NCI-H2081 treated with DMSO at 0.1 percent for 48 hours (cell line): ENCODE measurements at places on chromosomes 1 and 21.

- no peak for DNase-seq
Measured at GRCh38 chr1:235980976-235981375, 83.9 kb downstream of the NID1 start.

DNA sequence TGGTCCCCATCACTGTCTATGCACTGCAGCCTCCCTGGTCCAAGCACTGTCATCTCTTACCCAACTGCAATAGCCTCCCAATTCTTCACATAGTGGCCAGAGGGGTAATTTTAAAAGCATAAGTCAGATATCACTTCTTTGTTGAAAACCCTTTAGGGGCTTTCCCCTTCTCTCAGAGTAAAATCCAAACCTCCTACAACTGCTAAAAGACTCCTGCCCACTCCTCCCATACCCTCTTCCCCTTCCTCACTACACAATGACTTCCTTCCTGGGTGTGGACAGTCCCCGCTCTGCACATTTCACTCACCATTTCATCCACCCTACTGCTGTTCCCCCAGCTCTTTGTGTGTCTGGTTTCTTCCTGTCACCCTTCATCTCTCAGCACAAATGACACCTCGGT is 8.3 kb downstream of the MCOLN2 start:
- DNase-seq = no peak

- DNase-seq = no peak
Measured at GRCh38 chr1:220808345-220809186, 21.9 kb downstream of the MTARC1 start.

- DNase-seq = no peak
Measured at GRCh38 chr21:33567914-33568313, 20.6 kb downstream of the DONSON start.

DNA sequence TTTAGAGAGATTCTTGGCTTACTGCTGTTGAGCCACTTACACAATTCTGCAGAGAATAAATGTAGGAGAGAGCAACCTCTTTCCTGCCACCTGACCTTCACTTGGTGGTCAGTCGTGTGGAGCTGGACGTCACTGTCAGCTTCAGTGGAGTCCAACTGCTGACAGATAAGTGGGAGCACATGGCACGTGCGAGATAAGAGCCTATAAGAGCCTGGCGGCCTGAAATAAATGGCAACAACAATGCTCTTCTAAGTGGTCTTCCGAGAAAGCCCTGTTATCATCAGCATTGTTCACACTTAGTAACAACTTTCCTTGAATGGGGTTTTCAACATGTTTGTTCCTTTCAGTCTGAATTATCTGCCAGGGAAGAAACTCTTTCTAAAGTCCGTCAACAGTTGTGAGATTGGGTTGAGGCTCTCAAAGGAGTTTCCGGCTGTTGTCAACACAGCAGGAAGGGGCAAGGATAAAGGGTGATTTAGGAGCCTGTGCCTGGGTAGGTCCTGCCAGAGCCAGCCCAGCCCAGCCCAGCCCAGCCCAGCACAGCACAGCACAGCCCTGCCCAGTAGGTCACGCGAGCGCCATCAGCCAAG is 57.2 kb upstream of the RUNX1 start:
- DNase-seq = no peak

DNA sequence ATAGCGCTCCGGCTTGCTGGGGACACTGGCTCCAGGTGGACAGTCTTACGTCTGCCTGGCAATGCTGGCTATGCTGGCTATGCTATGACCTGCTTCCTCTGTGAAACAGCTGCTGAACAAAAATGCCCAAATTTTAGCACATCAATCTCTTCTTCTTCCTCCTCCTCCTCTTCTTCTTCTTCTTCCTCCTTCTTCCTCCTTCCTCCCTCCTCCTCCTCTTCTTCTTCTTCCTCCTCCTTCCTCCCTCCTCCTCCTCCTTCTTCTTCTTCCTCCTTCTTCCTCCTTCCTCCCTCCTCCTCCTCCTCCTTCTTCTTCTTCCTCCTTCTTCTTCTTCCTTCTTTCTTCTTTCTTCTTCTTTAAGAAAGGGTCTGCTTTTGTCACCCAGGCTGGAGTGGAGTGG is 401.3 kb downstream of the KIF26B start:
- DNase-seq = no peak

GRCh38 chr1:230151924-230152468 is 85.0 kb downstream of the GALNT2 start:
- no peak for DNase-seq

DNA sequence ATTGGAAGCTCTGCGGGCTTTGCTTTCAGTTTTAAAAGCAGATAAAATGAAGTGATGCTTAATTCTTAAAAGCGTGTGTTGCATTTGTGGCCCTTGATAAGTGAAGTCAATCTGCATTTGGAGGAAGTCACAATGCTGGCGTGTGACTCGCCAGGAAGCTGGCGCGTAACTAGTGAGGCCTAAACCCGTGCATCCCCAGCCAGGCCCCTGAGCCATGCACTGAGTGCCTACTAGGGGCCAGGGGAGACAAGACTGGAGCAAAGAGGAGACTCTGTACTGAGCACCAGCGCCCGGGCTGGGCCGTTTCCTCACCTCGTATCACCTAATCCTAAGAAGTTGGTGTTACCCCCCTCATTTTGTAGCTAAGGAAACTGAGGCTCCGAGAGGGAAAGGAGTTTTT is 4.6 kb upstream of the DDOST start:
- DNase-seq = no peak

- DNase-seq = no peak
Measured at GRCh38 chr1:217270101-217270500, 360.8 kb downstream of the GPATCH2 start.

DNA sequence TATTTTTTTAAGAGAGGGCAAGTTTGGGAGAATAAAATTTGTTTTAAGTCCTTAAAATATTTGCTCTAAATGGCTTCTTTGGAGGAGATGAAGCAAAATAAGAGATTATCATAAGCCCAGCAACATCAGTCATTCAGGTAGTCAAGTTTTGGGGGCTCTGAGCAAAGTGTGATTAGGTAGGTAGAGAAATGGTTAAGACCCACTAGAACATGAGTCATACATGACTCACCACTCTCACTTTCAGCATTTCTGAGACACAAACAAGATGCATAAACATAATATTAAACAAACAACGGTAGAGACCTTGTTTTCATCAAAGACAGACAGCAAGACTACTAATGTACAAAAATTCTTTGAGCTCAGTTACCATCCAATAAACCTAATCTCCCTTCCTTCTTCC is 272.2 kb downstream of the LMO4 start:
- DNase-seq = no peak

DNA sequence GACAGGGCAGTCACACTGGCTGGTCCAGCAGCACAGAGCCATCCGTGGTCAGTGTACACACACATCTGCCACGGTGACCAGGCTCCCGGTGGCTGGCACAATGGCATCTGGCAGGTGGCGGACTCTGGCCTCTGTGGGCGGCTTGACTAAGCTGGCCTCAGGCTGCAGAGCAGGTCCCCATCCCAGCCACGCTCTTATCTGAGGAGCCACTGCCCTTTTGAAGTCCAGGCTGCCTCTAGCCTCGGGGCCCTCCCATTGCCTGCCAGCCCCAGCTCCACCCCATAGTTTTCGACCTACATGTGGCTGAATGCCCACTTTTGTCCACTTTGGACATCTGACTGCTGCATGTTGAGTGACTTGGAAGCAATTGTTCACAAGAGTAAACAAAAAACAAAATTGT is 29.9 kb upstream of the EDN2 start:
- DNase-seq = no peak

DNA sequence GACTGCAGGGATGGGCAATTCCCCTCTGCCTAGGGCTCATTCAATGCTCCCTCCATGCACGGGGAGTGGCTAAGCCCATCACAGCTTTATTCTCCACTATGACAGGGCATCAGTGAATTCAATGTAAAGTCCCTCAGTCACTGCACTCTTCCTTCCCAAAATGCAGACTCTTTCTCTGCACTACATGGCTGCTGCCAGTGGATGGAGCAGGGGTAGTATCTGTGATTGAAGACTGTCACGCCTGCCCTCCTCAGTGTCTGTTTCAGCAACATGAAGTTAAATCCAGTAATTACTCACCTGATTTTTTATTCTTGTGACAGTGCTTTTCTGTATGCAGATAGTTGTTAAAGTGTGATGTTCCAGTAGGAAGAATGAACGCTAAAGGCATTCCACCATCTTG is 1323.2 kb downstream of the AMY1C start:
- DNase-seq = no peak

DNA sequence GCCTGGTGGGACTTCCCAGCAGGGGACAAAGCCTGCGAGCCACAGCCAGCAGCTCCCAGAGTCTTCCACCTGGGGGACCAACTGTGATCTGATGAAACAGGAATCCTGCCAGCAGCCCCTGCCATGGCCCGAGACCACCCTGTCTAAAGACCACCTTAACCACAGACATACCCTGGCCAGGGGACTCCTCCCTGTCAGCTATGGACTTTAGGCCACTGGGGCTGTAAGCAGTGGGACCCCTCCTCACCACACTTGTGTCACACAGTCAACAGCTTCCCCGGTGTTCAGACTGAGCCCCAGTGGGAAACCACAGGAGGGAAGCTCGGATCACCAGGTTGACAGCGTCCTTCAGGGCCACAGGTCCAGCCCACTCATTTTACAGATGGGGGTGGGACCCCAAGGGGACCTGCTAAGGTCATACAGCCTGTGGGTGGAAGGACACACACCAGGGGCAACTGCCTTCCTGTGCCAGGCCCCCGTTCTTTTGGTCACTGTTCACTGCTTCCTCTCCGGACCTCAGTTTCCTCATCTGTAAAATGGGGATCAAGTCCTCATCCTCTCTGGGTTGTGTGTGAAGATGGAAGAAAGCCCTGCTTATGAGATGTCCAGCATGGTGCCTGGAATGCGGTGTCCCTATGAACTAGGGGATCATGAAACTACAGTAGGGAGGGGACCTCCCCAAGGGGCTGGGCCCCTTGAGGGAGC is 11.4 kb downstream of the EPHA2 start:
- DNase-seq = no peak

DNA sequence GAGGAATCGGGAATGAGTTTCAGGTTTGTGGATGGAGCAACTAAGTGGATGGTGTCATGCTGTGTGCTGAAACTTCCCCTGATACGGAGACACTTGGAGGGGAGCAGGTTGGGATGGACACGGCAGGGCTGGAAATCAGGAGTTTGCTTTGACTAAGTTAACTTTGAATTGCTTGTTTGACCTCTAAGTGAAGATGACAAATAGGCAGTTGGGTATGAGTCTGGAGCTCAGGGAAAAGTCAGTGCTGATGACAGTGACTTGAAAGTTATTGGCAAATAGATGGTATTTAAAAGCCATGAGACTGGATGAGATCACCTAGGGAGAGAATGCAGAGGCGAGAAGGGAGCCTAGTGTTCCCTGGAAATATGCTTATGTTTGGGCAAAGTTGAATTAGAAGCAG is 12.8 kb upstream of the ZSCAN20 start:
- no peak for DNase-seq

DNA sequence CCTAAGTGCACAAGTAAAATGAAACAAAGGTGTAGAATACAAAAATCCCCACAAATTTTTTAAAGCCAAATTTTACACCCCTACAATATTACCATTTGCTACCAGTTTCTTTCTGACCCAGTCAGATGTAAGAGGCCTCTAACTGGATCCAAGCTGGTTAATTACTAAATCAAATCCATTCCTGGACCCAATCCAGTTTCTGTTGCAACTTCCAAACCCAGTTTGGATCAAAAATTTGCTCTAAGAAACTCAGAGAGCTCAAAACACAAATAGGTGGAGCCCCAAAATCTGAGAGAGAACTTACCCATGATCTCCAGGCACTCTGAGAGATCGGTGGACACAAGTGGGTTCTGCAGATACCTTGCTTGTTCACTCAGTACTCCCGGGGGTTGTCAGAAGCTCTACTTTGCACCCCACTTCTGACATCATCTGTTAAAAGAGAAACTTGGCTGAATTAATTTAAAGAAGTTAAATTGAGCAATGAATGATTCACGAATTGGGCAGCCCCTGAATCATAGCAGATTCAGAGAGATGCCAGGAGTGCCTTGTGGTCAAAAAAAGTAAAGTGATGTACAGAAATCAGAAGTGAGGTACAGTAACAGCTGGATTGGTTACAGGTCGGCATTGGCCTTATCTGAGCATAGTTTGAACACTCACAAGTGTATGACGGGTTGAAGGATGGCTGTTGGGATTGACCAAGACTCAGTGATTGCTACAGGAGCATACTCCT is 448.0 kb downstream of the KCNT2 start:
- no peak for DNase-seq

DNA sequence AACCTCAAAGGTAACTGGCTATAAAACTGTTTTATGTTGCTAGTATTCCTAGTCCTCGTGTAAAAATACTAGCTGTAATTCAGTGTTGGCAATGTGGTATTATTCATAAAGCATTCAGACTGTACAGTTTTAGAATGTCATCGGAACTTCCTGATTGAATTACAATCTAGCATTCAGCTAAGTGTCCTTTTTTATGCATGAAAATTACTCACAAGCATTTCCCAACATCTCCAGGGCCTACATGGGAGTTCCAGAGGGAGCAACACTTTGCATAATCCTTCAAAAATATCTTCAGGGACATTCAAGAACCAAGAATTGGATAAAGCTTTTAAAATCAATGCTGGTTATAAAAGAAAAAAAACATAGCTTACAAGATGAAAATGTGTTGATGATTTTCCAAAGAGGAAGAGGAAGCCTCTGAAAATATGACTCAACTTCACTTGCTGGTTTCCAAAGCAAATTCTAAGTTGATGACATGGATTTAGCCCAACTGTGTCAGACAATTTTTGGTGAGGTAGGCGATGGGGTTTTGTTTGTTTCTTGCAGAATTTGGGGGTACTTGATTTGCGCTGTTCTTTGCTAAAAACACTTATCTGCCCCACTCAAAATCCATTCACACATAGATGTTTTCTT is 137.8 kb downstream of the SLC44A5 start:
- no peak for DNase-seq

GRCh38 chr1:201146626-201147390 is 7.5 kb downstream of the TMEM9 start:
- DNase-seq = no peak

DNA sequence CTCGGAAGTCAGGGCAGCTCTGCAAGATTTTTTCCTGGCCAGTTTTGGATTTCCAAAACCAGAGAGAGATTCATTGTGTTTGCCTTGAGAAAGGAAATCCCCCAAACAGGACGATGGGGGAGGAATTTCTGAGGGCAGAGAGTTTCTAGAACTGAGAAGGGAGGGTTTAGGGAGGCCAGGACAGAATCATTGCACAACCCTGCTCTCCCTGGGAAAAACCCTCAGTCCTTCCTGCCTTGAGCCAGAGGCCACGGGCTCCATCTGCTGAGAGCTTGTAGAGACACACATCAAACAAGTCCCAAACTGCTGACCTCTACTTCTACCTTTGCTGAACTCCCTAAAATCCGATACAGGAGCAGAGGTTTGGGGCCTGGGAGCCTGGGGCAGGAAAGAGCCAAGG is 99.7 kb downstream of the NMNAT2 start:
- DNase-seq = no peak

DNA sequence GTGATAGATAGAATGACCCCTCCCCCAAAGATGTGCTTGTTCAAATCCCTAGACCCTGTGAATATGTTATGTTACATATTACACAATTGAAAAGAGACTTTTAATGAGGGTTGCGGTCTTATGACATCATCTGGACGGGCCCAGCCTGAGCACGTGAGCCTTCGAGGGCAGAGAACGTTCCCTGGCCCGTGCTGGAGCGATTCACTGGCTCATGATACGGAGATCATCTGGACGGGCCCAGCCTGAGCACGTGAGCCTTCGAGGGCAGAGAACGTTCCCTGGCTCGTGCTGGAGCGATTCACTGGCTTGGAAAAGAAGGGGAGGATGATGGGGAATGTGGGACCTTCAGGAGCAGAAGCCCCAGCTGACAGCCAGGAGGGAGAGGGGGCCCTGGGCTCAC is 34.4 kb upstream of the COL18A1 start:
- no peak for DNase-seq
